ENCODE measurements at places on chromosomes 6 and 20. TPM values are rescaled to one million over a fixed set of nuclear protein-coding genes. Genes with fewer than 3 reads are reported as not detected.

Gene NKAIN2
- not detected for total RNA-seq

Gene PTK6
- 0.50 TPM for total RNA-seq

Gene ENPP5
- total RNA-seq = not detected

Gene SLC32A1
- total RNA-seq = not detected

Gene AARS2
- 14.6 TPM for total RNA-seq

Gene LTA
- 29.6 TPM for total RNA-seq

Gene GLP1R
- total RNA-seq = not detected

Gene BTN1A1
- total RNA-seq = not detected

Gene MARCKS
- 0.23 TPM for total RNA-seq

Gene RNF114
- 64.1 TPM for total RNA-seq

Gene SOBP
- total RNA-seq = not detected

Gene DACT2
- not detected for total RNA-seq

Gene EDN3
- not detected for total RNA-seq

Gene CDH4
- 0.07 TPM for total RNA-seq
